ENCODE measurements at places on chromosomes 6 and 20.

- DNase-seq: no peak
These were observed 109.3 kb upstream of the TAB2 start for GRCh38 chr6:149208134-149208601.

DNA sequence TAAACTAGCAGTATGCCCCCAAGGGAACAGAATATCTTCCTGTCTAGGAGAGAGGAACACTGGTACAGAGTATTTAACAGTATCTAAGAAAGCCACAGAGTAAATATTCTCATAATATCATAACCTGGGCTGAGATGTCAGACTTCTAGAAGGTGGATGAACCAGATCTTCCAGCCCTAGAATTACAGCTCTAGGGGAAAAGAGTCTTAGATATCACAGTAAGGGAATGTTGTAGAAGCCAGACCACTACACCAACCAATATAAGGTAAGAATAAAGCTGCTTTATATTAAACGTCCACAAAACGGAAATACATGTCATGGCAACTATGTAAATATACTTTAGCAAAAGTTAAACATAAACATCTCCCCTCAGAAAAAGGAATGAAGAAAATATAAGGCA, 12.4 kb downstream of the SERINC1 start:
- DNase-seq: no peak

GRCh38 chr6:107488875-107489635, 862 bp upstream of the SOBP start:
- peak; percentile 53 for DNase-seq

GRCh38 chr6:139137706-139138105, 2.8 kb downstream of the HECA start:
- DNase-seq: no peak

DNA sequence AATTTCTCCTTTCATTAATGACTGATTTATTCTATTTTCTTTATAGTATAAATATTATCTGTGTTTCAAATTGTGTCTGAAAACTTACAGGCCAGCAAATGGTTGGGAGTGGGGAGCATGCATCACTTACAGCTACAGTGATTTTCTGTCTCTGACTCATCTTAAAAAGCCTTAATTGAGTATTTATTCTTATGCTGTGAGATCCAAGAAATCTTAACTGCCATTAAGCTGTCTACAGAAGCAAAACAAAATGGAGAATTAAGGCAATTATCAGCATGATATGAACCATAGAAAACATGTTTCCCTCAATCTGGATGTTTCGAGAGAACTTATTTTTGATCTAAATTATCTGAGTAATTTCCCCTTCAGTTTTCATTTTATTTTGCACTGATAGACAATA, 831.2 kb downstream of the KIF16B start:
- DNase-seq: no peak

GRCh38 chr6:56848105-56848504, 106.8 kb upstream of the BEND6 start:
- no peak for DNase-seq

DNA sequence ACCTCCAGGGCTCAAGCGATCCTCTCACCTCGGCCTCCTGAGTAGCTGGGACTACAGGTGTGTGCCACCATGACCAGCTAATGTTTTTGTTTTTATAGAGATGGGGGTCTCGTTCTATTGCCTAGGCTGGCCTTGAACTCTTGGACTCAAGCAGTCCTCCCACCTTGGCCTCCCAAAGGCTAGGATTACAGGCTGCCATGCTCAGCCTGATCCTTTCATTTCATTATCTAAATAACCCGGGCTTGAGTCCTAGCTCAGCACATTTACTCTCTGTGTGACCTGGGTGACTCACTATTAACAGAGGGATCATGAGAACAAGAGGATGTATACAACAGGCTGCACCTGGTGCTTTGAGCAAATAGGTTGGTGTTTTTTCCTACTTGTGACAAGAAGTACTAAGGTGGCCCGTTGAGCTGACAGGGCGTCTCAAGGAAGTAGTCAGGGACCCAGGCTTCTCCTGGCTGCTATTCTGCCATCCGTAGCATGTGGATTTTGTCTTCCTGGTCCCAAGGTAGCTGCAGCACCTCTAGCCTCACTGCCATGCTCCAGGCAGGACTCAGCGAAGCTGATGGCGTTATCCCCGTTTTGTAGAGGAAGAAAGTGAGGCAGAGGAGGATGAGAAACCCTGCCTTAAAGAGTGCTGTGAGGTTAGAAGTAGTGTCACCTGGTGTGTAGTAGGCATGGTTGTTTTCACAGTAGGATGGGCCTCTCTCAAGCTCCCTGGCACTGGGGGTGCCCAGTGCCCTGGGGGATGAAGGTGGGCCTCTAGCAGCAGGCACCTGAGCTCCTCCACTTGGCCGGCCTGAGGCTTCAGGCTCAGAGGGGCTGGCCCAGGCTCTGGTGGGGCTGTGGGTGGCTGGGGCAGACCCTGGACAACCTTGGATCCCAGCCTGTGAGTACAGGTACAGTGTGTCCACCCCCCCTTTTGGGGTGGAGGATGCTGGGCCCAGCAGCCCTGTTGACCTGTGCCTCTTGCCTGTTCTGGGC, 62.4 kb downstream of the ADNP start:
- DNase-seq: no peak

- no peak for DNase-seq
These were observed 11.9 kb upstream of the TNFRSF21 start for GRCh38 chr6:47321577-47321976.

DNA sequence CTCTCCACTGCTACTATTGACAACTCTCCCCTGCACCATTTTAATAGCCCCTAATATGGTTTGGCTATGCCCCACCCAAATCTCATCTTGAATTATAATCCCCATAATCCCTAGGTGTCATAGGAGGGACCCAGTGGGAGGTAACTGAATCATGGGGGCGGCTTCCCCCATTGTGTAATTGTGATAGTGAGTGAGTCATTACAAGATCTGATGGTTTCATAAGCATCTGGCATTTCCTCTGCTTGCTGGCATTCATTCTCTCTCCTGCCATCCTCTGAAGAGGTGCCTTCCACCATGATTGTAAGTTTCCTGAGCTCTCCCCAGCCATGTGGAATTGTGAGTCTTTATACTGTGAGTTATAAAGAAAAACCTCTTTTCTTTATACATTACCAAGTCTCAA, 74.1 kb upstream of the TCF21 start:
- DNase-seq: no peak

DNA sequence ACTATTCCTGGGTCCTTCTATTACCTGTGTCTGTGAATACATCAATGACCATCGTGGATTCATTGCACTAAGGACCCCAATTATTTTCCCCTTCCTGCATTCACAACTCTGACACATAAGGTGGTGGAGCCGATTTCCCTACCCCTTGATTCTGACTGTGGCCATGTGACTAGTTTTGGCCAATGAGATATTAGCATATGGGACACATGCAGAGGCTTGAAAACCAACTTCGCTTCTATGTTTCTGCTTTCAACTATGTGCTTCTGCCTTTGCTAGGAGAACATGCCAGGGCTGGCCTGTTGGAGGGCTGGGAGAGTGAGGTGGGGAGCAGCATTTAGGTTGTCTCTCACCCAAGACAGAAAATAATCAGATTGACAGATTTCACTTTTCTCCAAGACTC, 483.1 kb upstream of the JAG1 start:
- DNase-seq: no peak

GRCh38 chr6:125863023-125863422, 72.3 kb downstream of the NCOA7 start:
- DNase-seq: no peak

DNA sequence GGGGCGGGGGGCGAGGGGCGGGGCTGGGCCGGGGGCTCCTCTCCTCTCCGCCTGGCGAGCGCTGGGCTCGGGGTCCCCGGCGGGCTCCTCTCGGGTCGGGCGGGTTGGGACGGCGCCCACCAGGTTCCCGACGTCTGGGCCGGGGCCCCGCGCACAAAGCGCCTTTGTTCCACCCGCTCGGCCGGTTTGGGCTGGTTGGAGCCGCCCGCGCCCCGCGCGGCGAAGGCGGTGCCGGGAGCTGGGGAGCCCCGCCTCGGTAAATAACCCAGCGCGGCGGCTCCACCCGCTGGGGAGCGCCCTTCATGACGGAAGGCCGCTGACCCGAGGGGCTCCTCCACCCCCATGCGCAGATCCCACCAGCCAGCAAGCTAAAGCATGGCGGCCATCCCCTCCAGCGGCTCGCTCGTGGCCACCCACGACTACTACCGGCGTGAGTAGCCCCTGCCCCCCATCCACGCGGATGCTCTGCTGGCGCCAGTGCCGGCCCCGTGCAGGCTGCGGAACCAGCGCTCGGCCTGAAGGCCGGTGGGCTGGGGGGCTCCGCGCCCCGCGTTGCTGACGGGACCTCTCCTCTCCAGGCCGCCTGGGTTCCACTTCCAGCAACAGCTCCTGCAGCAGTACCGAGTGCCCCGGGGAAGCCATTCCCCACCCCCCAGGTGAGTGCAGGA, 503 bp downstream of the PPDPF start:
- peak; percentile 40 for DNase-seq
